Psoas muscle (tissue), 8 donors: ENCODE measurements at places on chromosomes 6 and 20. TPM values are rescaled to one million over a fixed set of nuclear protein-coding genes. Genes with fewer than 3 reads are reported as not detected.
A peak's percentile ranks its signal among the peaks of the same experiment; 100 is the strongest.

DNA sequence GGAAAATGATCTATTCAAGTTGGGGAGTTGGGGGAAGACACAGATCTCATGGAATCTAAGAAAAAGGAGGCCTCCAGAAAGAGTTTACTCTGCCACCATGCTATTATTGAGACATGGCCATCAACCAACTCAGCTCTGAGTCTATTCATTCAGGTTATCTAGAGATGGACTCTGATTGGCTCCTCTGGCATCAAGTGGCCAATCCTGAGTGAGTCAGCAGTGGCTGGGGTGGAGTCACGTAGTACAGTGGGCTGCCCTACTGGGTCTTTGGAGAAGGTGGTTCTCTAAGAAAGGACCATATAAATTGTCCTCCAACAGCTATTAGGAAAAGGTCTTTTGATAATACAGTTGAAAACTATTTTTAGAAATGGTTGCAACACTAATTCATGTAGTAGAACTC is 42.1 kb downstream of the LYRM2 start:
- no peak overlapping the region for H3K27ac ChIP-seq
- no peaks in the 10 kb centered on the region for H3K36me3 ChIP-seq
- no peaks in the 10 kb centered on the region for H3K27me3 ChIP-seq
- H3K4me1 ChIP-seq: peaks cover 4% of the 10 kb centered on the region
- no peak overlapping the region for H3K4me3 ChIP-seq

DNA sequence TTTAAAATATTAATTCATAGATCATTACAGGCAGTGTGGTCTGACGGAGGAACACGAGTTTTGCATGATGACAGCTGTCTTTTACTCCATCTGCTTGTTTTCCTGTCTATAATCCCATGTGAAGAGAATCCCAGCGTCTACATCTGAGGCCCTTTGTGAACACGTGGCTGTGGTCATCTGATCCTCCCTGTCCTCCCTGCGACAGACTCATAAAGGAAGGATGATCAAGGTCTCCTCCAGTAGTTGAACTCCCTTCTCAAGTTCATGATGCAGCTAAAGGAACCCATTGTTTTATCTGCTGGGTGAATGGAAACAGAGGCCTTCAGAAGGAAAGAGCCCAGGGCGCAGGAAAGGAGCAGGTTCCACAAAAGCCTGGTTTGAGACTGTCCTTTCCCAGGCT is 435.8 kb upstream of the JARID2 start:
- peaks cover 2% of the 10 kb centered on the region for H3K4me1 ChIP-seq
- H3K27me3 ChIP-seq: no peaks in the 10 kb centered on the region
- H3K27ac ChIP-seq: no peak overlapping the region
- no peak overlapping the region for H3K4me3 ChIP-seq

GRCh38 chr20:16490696-16491095 is 82.6 kb downstream of the KIF16B start:
- H3K27me3 ChIP-seq: no peaks in the 10 kb centered on the region
- H3K36me3 ChIP-seq: peaks cover 2% of the 10 kb centered on the region
- no peak for DNase-seq

GRCh38 chr20:58538752-58539151 is 23.6 kb upstream of the APCDD1L start:
- no peak overlapping the region for H3K4me3 ChIP-seq
- H3K27ac ChIP-seq: no peak overlapping the region
- no peaks in the 10 kb centered on the region for H3K27me3 ChIP-seq

GRCh38 chr6:109808837-109809236 is 117.7 kb downstream of the FIG4 start:
- no peak for DNase-seq
- no peaks in the 10 kb centered on the region for H3K4me1 ChIP-seq
- H3K4me3 ChIP-seq: no peak overlapping the region
- H3K27me3 ChIP-seq: no peaks in the 10 kb centered on the region
- H3K36me3 ChIP-seq: no peaks in the 10 kb centered on the region

GRCh38 chr6:3803627-3804468 is 45.3 kb upstream of the FAM50B start:
- DNase-seq: no peak
- H3K27ac ChIP-seq: peak overlapping the region; percentile 75
- H3K27me3 ChIP-seq: no peaks in the 10 kb centered on the region
- H3K36me3 ChIP-seq: no peaks in the 10 kb centered on the region
- peaks cover 9% of the 10 kb centered on the region for H3K4me1 ChIP-seq

- no peaks in the 10 kb centered on the region for H3K4me1 ChIP-seq
- no peak overlapping the region for H3K27ac ChIP-seq
- no peaks in the 10 kb centered on the region for H3K36me3 ChIP-seq
- no peaks in the 10 kb centered on the region for H3K27me3 ChIP-seq
- DNase-seq: no peak
These were observed 244.4 kb downstream of the FOXA2 start for GRCh38 chr20:22339946-22340345.

- H3K27me3 ChIP-seq: peaks cover 7% of the 10 kb centered on the region
- H3K4me3 ChIP-seq: no peak overlapping the region
- H3K27ac ChIP-seq: no peak overlapping the region
- H3K4me1 ChIP-seq: no peaks in the 10 kb centered on the region
- H3K36me3 ChIP-seq: no peaks in the 10 kb centered on the region
- no peak for DNase-seq
These were observed 12.6 kb downstream of the TUBB2B start for GRCh38 chr6:3214898-3215297.

DNA sequence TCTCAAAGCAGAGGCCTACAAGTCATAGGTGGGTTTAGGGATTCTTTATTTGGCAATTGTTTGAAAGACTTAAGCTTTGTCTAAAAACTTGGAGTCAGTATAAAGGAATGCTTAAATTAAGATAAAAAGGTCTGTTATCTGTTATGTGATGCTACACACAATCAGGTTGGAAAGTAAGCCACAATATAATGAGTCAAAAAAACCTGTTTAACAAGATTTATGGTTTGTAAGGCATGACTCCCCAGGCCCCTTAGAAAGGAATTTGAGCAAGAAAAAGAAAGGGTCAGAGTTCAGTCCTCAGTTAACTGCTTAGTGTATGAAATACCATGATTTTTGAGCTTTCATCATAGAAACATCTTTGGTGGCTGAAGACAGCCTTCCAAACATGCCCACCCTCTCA is 66.8 kb upstream of the HMGN3 start:
- DNase-seq: no peak
- no peak overlapping the region for H3K4me3 ChIP-seq
- no peaks in the 10 kb centered on the region for H3K4me1 ChIP-seq
- H3K27me3 ChIP-seq: no peaks in the 10 kb centered on the region

GRCh38 chr20:20489648-20490341 is 121.9 kb downstream of the INSM1 start:
- DNase-seq: no peak
- H3K4me1 ChIP-seq: no peaks in the 10 kb centered on the region
- H3K4me3 ChIP-seq: no peak overlapping the region
- peaks cover 72% of the 10 kb centered on the region for H3K36me3 ChIP-seq
- no peak overlapping the region for H3K27ac ChIP-seq

DNA sequence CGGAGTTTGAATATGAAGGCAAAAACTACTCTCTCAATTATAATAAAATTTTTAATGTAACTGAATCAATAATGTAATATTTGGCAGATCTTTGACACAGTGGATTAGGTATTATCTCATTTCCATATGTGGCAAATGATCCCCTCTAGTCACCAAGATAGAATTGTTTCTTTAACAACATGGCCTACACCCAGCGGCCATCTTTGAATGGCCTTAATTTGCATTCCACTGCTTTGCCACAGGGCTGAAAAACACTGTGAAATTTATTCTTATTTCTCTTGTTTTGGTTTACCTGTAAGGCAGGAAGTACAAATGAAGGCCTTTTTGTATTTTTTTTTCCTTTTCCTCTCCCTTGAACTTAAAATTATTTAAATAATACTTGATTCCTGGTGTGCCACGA is 162.6 kb upstream of the SCGN start:
- H3K4me1 ChIP-seq: no peaks in the 10 kb centered on the region
- no peak overlapping the region for H3K4me3 ChIP-seq
- no peak overlapping the region for H3K27ac ChIP-seq
- no peak for DNase-seq

- no peaks in the 10 kb centered on the region for H3K36me3 ChIP-seq
- no peak overlapping the region for H3K27ac ChIP-seq
- H3K4me3 ChIP-seq: no peak overlapping the region
- no peaks in the 10 kb centered on the region for H3K4me1 ChIP-seq
These were observed 40.7 kb upstream of the KIF16B start for GRCh38 chr20:16613954-16614353.

GRCh38 chr6:106347219-106347618 is 13.3 kb upstream of the CRYBG1 start:
- no peak overlapping the region for H3K4me3 ChIP-seq
- no peak overlapping the region for H3K27ac ChIP-seq
- no peaks in the 10 kb centered on the region for H3K4me1 ChIP-seq
- peaks cover under 1% of the 10 kb centered on the region for H3K27me3 ChIP-seq

- H3K27me3 ChIP-seq: no peaks in the 10 kb centered on the region
- H3K4me1 ChIP-seq: no peaks in the 10 kb centered on the region
- H3K27ac ChIP-seq: no peak overlapping the region
- H3K36me3 ChIP-seq: no peaks in the 10 kb centered on the region
These were observed 61.4 kb upstream of the TOX2 start for GRCh38 chr20:43853174-43853803.

- no peaks in the 10 kb centered on the region for H3K27me3 ChIP-seq
- no peak overlapping the region for H3K27ac ChIP-seq
- no peak overlapping the region for H3K4me3 ChIP-seq
- H3K36me3 ChIP-seq: no peaks in the 10 kb centered on the region
- H3K4me1 ChIP-seq: no peaks in the 10 kb centered on the region
These were observed 454.4 kb downstream of the RFPL4B start for GRCh38 chr6:112801468-112802080.

DNA sequence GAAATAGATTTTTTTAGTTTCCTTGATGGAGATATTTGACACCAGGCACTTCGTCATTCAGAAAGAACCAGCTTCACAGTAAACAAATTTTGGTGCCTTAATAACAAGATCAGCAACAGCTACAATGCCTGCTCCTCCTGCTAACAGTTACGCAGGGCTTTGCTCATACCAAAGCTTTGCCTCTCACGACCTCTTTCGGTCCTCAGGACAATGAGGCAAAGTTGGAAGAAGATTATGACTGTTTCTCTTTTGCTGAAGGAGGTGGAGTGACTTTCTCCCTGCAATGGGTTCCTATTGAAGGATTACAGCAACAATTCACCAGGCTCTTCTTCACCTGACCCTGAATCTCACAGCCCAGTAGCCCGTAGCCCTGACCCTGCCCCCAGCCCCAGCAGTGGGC is 440.1 kb downstream of the PREX1 start:
- no peaks in the 10 kb centered on the region for H3K36me3 ChIP-seq
- H3K27me3 ChIP-seq: peaks cover 1% of the 10 kb centered on the region
- H3K4me1 ChIP-seq: no peaks in the 10 kb centered on the region
- no peak overlapping the region for H3K27ac ChIP-seq

DNA sequence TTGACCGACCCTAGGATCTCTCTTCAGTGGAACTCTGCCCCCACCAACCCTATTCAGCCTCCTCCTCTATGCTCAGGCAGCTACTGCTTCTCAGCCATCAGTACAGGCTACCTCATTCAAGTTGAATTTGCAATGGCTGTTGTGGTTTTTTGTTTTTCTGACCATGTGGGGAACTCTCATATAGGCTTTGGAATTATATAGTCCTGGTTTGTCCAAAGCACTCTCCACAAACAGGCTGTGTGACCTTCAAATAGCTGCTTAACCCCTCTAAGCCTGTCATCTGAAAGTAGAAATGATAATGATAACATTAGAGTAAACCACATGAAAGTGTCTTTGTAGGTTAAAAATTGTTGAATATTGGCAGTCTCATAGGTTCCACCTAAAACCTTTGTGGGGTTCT is 80.3 kb downstream of the UNC5CL start:
- peaks cover 3% of the 10 kb centered on the region for H3K4me1 ChIP-seq
- H3K27ac ChIP-seq: no peak overlapping the region
- no peak overlapping the region for H3K4me3 ChIP-seq
- H3K36me3 ChIP-seq: no peaks in the 10 kb centered on the region

DNA sequence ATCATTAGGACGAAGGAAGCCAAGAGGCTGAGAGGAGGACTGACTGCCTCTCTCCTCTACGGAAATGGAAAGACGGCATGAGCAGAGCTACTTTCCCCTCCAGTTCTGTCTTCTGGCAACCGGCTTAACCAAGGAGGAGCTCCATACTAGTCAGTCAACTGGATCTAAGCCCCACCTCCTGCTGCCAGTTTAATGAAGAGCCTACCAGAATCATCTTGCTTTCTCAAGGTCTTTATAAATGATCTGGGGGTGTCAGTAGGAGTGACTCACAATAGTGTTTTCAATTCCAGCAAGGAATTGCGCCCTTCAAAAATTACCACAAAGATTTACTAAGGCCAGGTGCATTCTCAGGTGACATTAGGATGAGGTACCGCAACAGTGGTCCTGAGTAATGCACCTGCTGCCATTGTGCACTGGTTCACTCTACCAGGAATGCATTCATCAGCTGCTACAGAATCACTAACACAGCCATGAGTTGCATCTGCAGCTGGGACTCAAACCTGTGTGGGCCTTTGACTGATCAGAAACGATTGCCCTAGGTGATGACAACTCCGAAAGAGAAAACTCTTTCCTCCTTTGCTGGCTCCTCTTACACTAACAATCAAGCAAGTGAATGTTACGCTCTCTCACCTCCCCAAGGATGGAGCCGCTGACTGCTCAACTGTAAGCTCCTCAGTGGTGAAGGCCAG is 2.8 kb downstream of the UQCC2 start:
- no peak overlapping the region for H3K27ac ChIP-seq
- no peak overlapping the region for H3K4me3 ChIP-seq
- DNase-seq: no peak

- H3K4me1 ChIP-seq: no peaks in the 10 kb centered on the region
- no peak for DNase-seq
- H3K36me3 ChIP-seq: no peaks in the 10 kb centered on the region
- no peak overlapping the region for H3K4me3 ChIP-seq
These were observed 103.6 kb downstream of the PDE7B start for GRCh38 chr6:135955099-135955498.

DNA sequence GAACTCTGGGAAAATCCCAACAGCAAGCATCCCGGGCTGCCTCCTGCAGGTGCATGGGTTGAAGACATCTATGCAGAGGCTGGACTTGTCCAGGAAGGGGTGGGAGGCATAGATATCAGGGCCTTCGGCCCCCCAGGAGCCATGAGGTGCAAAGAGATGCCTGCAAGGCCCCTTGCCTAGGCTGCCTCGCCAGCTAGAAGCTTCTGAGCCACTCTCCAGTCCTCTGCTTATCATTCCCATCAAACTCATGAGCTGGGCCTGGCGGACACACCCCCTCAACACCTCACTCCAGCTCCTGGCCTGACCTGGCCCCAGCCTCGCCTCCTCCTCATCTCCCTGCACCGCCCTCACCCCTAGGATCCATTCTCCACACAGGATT is 152.4 kb upstream of the PTPN1 start:
- no peak overlapping the region for H3K4me3 ChIP-seq
- DNase-seq: no peak
- H3K36me3 ChIP-seq: no peaks in the 10 kb centered on the region
- H3K27ac ChIP-seq: no peak overlapping the region
- H3K4me1 ChIP-seq: no peaks in the 10 kb centered on the region

GRCh38 chr6:143026696-143027449 is 33.8 kb upstream of the AIG1 start:
- H3K27ac ChIP-seq: no peak overlapping the region
- no peaks in the 10 kb centered on the region for H3K36me3 ChIP-seq
- H3K27me3 ChIP-seq: no peaks in the 10 kb centered on the region
- DNase-seq: peak; percentile 42

BMP6 gene
- 4.8 TPM for polyA plus RNA-seq

KCNK15 gene
- polyA plus RNA-seq: not detected

FRK gene
- polyA plus RNA-seq: 0.44 TPM

EXOC2 gene
- 8.0 TPM for polyA plus RNA-seq

BFSP1 gene
- polyA plus RNA-seq: 0.17 TPM

PBOV1 gene
- not detected for polyA plus RNA-seq

OGFR gene
- 11.6 TPM for polyA plus RNA-seq
